ENCODE measurements at places on chromosomes 13 and 19.

DNA sequence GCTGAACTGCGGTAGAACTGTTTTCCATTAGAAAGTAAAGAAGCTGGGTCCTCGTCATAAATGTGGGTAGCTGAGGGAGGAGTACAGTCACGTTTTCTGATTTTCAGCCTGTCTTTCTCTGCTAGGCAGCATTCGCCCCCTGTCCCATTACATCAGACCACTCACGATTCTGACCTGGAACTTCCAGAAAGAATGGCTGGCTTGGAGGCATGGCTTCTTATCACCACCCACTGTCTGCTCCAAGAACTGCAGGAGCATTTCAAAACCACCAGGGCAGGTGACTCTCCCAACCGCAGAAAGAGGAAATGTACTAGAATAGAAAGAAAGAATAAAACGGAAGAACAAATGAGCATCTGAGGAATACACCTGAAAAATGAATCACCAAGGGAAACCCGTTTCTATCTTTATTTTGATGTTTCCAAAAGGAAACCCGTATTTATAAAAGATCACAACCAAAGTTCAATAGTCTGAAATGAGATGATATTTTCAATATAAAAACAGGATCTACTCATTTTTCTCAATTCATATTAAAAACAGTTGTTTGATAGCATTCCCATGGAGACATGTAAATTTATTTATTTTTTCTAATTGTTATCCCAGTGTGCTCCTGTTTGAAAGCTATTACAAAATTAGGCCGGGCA lies 22.1 kb upstream of the POMP start:
- peak; percentile 14 for DNase-seq

DNA sequence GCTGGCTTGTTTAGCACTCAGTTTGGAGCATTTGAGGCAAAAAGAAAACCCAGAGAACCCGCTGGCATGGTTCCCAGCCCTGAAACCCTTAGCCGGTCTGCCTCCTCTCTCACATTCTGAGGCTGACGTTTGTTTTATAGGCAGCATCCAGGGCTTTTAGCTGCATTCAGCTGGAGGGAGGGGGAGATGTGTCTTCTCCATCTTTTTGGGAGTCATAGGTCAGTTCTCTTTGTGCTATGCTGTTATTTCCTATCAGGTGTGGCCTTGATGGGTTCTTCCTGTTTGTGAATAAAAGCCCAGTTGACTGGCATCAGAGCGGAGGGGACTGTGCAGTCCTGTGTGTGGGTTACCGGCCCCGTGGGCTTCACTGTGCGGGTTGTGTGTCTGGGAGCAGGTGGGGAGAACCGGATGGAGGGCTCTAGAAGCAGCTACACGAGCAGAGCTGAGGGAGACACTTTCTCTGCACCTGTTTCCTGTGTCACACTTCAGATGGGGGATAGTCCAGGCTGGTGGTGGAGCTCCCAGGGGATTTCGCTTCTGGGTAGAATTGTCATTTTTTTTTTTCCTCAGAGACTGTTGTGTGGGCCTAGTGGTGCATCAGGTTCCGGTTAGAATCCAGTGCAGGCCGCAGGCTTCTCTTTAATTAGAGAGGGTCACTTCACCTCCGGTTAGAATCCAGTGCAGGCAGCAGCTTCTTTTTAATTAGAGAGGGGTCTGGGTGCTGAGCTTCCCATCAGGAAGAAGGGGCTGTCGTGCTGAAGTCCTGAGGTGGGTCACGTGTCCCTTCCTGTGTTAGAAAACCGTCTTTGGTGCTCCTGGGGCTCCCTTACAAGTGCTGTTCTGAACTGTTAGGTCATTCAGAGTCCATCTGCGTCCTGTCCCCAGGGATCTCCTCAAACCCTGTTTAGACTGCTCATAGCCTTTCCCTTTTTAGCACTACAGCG lies 69.6 kb downstream of the ARHGEF7 start:
- DNase-seq = peak; percentile 51

DNA sequence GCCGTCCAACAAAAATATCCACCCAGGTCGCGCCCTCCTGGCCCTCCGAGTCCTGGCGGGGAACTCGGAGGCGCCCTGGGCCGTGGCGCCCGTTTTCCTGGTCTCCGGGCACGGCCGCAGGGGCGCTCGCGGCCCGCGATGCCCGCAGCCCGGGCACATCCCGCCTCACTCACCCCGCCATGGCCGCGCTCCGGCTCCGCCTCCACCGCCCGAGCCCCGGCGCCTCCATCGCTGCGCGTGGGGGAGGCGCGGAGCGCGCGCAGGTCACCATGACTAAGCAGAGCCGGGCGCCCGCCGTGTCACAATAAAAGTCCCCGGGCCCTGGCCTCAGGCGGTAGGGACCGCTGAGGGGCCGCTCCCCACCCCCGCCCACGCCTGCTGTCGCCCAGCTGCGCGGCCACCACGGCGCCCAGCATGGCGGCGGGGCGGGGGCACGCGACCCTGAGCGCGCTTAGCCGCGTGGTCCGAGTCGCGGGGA lies 593 bp downstream of the KEAP1 start:
- peak; percentile 89 for DNase-seq

- DNase-seq = no peak
Observed at GRCh38 chr13:92989301-92989700, 237.3 kb upstream of the GPC6 start.

- DNase-seq = no peak
Observed at GRCh38 chr13:106657104-106657503, 89.2 kb upstream of the ARGLU1 start.

DNA sequence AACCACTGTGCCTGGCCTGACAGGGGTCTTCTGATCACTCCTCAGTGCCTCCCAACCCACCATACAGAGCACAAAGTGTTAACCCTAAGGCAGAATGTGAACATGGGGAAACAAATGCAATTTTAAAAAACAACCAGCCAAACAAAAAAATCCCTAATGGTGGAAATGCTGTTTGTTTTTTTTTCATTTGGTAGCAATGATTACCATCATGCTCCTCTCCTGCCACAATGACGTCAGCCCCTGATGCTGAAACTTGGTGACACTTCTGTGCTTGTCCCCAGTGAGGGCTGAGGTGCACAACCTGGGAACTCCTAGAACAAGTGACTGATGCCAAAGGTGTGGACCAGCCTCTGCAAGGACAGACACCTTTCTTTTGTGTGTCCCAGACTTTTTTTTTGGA lies 4.0 kb upstream of the TSPAN16 start:
- no peak for DNase-seq

DNA sequence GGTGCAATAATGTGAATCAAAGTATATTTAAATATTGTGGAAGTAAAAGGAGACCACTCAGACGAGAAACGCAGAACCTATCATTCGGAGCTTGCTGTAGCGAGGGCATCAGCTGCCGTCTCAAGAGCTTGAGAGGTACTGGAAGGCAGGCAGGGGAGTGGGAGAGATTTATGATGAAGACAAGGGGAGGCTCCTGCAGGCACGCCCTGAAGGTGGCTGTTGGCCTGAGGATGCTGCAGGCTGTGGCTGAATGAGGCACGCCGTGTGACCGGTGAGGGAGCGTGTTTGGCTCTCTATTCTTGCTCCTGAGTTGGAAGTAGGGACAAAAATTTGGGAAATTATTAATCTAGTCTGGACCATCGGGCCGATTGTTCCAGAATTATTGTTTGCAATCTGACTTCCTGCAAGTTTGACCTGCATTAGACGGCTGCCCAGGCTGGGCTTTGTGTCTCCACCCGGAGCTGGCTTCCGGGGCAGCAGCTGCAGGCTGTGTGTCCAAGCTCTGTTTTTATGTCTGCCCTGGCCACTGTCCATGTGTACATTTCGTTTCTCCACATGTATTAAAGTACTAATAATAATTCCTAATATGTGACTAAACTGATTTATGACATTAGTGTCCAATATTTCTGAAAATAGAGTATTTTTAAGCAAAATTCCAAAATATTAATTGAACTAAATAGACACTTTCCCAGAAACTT lies 91.1 kb upstream of the ANKRD10 start:
- DNase-seq = no peak

DNA sequence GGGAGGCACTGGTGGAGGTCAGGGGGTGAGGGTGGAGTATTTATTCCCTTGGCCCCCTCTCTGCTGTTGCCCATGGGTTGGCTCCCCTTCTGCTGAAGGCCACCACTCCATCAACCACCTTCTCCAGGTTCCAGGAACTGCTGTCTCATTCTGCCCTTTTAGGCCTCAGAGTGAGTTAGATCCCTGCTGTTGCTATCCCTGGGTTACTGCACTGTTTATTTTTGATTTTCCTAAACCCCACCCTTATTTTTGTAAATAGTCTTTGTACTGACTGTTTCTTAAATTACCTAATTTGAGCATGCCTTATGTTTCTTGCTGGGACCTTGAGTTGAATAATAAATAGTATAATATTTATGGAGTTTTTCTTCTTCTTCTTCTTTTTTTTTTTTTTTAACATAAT lies 132.8 kb downstream of the RGCC start:
- DNase-seq = no peak
